Anterior cingulate cortex (tissue), 58 donors: ENCODE measurements at places on chromosomes 4 and X.

- no peak for DNase-seq
Measured at GRCh38 chrX:109485470-109486340, 3.8 kb upstream of the GUCY2F start.

DNA sequence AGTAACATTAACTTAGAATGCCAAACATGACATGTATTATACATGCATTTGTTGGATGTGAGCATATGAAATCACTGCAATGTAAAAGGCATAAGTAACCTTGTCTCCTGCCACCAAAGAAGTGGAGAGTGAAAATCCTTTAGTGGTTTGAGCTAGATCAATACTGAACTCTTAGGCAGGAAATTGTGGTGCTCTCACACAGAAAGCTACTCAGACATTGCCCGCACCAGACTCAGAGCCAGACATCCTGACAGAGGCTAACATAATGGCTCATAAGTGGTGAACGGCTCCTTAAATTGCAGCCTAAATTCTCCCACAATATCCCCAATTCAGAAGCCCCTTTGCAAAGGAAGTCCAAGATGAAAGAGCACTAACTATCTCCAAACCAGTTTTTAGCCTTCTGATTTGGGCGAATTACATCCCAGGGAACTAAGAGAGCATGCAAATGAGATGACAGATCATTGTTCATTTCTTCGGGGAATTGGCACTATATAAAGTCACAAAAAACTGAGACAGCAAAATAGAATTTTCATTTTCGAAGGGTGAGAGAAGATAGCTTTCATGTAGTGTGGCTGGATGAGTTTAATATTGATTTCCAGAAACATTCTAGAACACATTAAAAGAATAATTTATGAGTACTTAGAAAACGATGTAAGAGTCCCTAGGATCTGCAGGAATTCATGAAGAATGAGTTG is 233.6 kb upstream of the RPS6KA3 start:
- DNase-seq = no peak

- DNase-seq = no peak
Measured at GRCh38 chr4:145099653-145100052, 1.5 kb downstream of the ABCE1 start.

DNA sequence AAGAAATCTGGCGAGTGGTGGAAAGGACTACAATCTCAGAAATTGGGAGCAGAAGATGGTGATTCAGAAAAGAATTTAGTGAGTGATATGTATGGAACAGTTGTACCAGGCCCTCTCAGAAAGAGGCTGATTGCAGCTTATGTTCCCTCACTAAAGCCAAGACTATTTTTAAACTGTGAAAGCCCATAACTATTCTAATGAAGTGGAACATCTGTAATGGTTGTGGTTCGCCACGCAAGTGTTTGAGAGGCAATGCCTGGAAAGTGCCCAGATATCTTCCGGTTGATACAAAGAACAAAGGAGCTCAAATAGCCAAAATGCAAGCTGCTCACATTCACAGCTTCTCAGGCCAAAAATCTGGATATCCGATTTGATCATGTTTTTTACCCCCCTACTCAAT is 1250.7 kb downstream of the RAPGEF2 start:
- DNase-seq = peak; percentile 3

GRCh38 chrX:66035667-66036066 is 4.2 kb downstream of the VSIG4 start:
- no peak for DNase-seq

GRCh38 chr4:124097447-124097846 is 615.1 kb downstream of the ANKRD50 start:
- DNase-seq = no peak

- DNase-seq = no peak
Measured at GRCh38 chrX:346034-346813, 27.6 kb upstream of the GTPBP6 start.

DNA sequence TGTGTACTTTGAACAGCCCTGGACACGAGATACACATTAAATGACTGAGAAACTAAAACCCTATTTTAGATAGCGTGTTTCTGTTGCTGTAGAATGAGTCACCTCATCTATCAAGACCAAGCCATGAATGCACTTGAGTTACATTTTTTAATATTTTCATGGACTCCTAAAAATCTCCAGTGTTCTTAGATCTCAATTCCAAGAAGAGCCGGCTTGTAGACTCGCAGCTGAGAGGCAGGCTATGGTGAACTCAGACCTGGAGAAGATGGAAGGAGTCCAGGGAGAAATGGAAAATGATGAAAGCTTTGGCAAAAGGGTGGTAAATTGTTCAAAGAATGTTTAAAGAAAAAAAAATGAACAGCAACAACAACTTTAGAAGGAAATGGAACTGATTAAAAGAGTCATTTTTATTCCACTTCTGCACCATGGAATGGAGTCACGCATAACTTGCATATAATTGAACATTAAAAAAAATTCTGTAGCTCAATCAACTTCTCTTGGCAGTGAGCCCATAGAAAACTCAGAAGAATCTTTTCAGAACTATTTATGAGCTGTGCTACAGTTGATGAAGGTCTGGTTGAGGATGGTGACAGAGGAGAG is 129.8 kb downstream of the MXRA5 start:
- no peak for DNase-seq

DNA sequence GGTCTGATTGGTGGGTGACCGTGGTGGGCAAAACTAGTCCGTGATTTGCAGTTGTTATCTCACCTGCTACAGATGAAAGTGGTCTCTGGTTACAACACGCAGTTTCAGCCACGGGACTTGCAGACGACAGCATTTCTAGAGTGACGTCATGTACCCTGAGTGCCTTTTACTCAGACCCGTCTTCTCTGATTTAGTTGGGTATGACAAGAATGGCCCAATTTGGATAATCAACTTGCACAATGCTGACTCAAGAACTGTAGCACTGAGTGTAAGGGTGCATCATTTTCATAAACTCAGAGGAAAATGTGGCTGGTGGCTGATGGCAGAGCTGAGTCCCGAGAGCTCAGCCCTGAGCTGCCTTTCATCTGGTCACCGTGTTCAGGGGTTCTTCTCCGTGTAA is 281.4 kb upstream of the FRG1 start:
- no peak for DNase-seq

DNA sequence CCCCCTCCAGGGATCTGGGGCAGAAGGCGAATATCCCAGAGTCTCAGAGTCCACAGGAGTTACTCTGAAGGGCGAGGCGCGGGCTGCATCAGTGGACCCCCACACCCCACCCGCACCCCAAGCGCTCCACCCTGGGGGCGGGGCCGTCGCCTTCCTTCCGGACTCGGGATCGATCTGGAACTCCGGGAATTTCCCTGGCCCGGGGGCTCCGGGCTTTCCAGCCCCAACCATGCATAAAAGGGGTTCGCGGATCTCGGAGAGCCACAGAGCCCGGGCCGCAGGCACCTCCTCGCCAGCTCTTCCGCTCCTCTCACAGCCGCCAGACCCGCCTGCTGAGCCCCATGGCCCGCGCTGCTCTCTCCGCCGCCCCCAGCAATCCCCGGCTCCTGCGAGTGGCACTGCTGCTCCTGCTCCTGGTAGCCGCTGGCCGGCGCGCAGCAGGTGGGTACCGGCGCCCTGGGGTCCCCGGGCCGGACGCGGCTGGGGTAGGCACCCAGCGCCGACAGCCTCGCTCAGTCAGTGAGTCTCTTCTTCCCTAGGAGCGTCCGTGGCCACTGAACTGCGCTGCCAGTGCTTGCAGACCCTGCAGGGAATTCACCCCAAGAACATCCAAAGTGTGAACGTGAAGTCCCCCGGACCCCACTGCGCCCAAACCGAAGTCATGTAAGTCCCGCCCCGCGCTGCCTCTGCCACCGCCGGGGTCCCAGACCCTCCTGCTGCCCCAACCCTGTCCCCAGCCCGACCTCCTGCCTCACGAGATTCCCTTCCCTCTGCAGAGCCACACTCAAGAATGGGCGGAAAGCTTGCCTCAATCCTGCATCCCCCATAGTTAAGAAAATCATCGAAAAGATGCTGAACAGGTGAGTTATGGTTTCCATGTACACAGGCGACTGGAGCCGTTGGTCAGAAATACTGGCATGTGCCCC is at the start of gene CXCL1:
TSS of gene CXCL1 (plus strand) at position 264 of the 926 bp plus-strand sequence. CDS start at position 342, 78 bp downstream.
- no peak for DNase-seq

DNA sequence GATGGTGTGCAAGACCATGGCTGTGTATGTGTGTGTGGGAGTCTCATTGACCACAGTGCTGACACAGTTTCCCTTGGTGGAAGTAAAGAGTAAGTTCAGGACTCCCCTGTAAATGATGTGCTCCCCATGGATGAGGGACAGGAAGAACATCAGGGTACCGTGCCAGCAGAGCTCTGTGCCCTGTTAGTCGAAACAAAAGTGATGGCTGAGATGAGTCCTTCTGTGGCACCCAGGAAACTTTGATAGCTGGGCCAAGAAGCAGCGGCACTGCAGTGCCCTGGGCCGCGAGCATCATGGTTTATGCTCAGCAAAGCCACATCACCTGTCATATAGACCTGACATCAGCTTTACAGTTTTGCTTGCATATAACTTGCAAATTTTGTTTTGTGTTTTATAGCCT is 61.4 kb upstream of the CLDN34 start:
- DNase-seq = no peak

- no peak for DNase-seq
Measured at GRCh38 chr4:6938647-6939271, 29.1 kb downstream of the TBC1D14 start.

- DNase-seq = no peak
Measured at GRCh38 chr4:17722356-17722700, 59.1 kb downstream of the FAM184B start.

GRCh38 chrX:135516376-135516775 is 4.1 kb upstream of the INTS6L start:
- DNase-seq = no peak

DNA sequence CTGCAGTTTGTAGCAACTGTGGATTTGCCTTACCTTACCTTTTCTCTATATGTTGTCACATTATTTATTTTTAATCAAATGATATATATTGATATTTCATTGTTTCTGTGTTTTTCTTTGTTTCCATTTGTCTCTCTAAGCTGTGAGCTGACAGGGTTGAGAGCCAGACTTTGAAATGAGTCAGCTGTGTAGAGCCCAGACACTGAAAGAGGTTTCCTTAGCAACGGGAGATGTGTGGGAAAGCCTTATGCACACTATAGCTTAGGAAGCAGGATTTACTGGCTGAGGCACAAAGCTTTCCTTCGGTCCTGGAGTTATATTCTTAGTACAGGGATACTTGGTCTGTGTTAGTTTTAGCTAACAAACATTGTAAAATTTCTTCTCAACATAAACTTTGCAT is 192.2 kb downstream of the FGF13 start:
- DNase-seq = no peak

GRCh38 chr4:112206431-112206830 is 25.2 kb upstream of the AP1AR start:
- no peak for DNase-seq

- DNase-seq = no peak
Measured at GRCh38 chrX:5748586-5749150, 480.0 kb downstream of the NLGN4X start.

GRCh38 chrX:150935467-150935866 is 37.0 kb upstream of the CD99L2 start:
- no peak for DNase-seq

DNA sequence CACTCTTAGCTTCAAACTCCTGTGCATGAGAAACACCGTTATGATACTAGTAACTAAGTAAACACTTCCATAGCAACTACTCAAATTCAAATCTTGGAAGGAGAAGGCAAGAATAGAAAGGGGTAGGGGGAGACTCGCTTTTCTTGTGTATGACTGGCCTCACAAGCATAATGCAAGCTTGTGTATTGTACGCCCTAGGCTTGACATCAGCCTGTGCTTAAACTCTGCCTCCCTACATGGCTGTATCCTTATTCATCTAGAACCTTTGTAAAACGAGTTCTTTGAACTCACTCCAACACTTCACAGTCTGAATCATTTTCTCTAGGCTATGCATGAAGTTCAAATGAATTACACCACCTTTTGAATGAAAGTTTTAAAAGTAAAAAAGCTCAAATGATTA is 1071.2 kb upstream of the ADGRL3 start:
- no peak for DNase-seq

DNA sequence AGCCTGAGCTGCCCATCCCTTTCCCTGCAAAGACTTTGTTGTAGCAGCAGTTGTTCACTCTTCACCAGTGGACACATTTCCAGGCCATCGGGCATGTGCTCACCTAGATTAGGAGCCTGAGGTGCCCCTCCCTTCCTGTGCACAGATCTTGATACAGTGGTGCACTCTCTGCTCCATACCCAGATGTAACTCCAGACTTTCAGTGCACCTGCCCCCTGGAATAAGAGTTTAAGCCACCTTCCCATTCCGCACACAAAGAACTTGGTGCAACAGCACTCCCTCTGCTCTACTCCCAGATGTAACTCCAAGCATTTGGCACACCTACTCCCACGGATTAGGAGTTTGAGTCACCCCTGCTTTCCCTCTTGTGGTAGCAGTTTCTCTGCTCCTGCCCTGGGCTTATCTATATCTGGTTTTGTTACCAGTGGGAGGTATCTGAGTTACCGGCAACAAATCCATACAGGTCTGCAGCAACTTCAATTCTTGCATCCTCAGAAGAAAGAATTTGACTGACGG is 36.0 kb upstream of the PLK4 start:
- no peak for DNase-seq

- no peak for DNase-seq
Measured at GRCh38 chr4:2823671-2824328, 19.8 kb upstream of the ADD1 start.

- no peak for DNase-seq
Measured at GRCh38 chrX:127207326-127207725, 387.8 kb downstream of the PRR32 start.

DNA sequence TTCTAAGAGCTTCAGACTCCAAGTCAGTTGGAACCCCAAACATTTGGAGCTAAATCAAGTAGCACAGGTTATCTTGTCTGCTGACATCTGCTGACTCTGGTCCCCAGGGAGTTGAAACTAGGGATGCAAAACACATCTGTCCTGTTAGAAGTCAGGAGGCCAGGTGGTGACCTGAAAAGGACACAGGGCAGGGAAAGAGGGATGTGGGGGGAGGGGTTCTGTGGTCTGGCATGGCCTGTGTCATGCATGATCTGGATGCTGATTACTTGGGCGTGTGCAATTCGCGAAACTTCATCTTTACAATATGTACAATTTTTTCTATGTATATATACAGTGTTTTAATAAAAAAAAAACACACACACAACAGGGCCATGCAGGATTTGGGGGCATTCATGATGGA is 55.3 kb downstream of the FHDC1 start:
- DNase-seq = no peak

DNA sequence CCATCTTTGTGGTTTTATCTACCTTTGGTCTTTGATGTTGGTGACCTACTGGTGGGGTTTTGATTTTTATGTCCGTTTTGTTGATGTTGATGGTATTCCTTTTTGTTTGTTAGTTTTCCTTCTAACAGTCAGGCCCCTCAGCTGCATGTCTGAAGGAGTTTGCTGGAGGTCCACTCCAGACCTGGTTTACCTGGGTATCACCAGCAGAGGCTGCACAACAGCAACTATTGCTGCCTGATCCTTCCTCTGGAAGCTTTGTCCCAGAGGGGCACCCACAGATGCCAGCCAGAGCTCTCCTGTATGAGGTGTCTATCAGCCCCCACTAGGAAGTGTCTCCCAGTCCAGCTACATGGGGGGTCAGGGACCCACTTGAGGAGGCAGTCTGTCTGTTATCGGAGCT is 199.3 kb upstream of the WDFY3 start:
- no peak for DNase-seq
